ENCODE measurements at places on chromosomes 3 and 15.

DNA sequence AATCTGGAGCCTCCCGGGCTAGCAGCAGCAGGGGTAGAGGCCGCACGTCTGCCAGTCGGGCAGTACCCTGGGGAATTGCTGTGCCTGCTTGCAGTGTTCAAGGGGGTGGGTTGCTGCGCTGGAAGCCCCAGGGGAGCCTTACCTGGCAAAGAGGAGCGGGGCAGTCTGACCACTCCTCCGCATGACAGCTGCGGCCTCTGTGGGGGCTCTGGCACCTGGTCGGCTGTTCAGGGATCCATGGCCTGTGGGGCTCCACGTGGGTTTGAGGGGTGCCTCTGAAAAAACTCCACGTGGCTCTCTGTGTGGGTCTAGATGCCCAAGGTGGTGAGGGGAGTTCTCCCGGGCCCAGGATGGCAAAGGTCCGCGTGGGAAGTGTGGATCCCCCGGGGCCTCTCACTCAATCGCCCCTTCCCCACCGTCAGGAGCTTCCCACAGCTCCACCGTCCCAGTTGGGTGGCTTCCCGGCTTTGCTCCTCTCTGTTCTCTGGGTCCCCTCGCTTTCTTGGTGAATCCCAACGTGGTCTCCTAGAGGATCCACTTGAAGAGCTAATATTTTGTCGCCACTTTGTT, 184.5 kb downstream of the EFHB start:
- no peak for DNase-seq

DNA sequence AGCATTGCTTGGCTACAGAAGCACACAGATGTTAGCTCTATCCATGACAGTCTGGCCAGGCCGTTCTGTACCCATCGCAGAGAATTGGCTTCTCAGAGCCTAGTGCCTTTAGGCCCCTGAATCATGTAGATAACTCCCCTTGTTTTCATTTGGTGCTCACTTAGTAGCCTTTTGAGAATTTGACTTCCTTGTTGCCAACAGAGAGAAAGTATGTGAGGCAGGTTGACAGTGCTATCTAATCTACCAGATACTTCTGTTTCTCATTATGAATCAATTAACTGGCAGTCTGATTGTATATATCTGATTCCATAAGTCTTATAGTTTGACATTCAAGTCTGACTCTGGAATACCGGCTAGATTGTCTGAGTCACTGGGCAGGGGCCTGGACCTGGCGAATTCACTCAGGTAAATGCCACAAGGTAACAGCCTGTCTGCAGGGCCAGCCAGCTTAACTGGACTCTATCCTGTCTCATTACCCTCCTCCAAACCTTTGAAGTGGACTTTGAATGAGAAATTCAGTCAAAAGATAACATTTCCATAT, 160.2 kb downstream of the GHSR start:
- no peak for DNase-seq

- no peak for DNase-seq
Observed at GRCh38 chr3:44058022-44058867, 183.4 kb upstream of the TOPAZ1 start.

GRCh38 chr15:78368651-78369050, 28.5 kb downstream of the CRABP1 start:
- DNase-seq, result no peak

DNA sequence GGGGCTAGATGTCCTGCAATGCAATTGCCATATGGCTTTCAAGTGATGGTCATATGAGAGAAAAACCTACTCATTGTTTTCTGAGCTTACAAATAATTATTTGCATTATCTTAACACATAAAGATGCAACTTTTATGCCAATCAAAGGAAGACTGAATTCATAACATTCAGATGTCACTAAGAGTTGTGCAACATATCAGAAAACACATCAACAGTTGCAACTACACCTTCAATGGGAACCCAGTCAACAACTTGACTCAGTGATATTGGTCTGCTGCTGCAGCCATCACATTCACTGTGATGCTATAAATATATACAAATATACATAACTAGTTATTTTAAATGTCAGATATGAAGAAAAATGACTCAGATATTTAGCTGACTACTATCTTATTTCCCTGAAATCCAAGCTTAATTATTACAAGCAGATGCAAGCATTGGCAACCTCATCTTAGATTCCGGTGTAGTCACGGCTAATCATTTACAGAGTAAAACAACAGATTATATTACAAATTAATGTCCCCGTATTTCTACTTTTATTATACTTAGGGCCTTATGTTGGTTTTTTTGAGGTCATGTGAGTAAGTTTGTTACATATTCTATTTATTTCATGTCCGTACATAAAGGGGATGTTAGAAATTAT, 23.7 kb downstream of the CNTN3 start:
- no peak for DNase-seq

Measured in AG09319 (cell line).